KBM-7 (cell line): ENCODE measurements at places on chromosomes 16 and 17.

- peak; percentile 18 for DNase-seq
These were observed 21.9 kb downstream of the PRKAR1A start for GRCh38 chr17:68533887-68534694.

GRCh38 chr16:49467540-49468372, 94.2 kb downstream of the C16orf78 start:
- no peak for DNase-seq

DNA sequence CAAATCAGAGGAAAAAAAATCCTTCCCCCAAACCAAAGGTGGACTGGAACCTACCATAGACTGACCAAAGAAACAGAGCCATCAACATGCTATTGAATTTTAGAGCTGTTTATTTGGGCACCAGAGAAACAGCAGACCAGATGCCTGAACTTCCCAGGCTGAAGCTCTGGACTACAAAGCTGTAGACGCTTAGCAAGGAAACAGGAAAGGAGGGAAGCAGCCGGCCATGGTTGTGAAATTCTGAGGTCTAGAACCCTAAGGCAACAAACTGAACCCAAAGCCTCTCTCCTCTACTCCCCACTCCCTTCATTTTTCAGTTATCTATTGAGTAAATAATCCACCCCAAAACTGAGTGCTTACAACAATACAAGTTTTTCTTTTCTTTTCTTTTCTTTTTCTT, 45.4 kb upstream of the MEIOC start:
- peak; percentile 43 for DNase-seq

- no peak for DNase-seq
These were observed 53.6 kb upstream of the ADORA2B start for GRCh38 chr17:15891318-15891717.

DNA sequence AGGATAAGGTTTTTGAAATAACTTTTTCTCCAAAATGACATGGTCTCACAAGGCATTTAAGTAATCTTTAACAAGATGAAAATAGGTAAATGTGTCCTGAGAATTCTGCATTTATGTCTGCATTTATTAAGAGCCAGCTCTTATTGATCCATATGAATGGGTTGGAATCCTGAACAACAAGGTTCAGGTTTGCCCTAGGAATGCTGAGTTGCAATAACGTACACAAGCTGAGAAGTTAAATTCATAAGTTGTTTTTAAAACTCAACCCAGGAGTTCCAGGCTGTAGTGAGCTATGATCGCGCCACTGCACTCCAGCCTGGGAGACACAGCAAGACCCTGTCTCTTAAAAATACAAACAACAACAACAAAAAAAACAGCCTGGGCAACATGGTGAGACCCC, 28.1 kb downstream of the GLG1 start:
- DNase-seq: no peak

DNA sequence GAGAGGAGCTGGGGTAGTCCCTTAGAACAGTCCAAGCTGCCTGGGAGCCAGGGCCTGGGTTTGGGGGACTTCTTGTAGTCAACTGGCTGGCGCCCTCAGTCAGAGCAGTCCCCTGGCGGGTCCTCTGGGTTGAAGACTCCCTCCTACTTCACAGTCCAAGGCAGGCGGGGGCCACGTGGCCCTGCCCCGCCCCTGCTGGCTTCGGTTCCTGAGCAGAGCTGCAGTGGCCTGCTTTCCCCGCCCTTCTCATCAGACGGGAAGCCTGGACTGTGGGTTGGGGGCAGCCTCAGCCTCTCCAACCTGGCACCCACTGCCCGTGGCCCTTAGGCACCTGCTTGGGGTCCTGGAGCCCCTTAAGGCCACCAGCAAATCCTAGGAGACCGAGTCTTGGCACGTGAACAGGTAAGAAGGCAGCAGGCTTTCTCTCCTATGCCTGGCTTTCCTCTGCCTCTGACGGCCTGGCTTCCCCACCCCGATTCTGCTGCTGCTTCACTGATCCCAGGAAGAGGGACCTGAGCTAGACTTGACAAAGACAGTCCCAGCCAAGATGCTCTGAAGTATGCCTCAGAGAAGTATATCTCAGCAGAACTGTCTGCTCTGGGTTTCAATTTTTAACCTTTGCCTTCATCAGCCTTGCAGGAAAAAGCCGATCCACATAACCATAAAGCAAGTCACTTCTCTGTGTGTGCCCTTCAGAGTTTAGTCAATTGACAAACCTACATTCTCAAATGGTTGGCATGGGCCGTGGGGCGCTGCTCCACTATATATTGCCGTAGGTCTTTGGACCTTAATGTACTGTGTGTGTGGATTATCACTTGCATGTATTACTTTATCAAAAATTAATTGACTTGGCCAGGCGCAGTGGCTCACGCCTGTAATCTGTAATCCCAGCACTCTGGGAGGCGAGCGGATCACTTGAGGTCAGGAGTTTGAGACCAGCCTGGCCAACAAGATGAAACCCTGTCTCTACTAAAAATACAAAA, 56.3 kb downstream of the SF3B3 start:
- DNase-seq: no peak

DNA sequence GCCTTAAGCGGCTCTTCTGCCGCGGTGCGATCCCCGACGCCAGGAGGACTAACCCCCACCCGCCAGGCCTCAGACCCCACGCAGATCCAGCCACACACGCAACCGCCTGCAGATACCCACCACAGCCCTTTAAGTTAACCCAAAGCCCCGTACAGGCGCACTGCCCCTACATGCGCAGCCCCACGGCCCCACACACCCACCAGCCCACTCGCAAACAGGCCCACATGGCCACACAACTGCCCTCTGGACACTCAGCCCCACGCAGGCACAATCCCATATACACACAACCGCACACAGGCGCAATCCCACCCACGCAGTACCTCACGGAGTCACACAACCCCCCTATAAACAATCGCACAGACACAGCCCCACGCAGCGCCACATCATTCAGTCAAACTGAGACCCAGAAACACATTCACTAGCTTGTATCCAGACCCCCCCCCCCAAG, 41.7 kb downstream of the RAI1 start:
- DNase-seq: no peak

- DNase-seq: no peak
These were observed 23.2 kb downstream of the ITGB3 start for GRCh38 chr17:47276868-47277267.

- DNase-seq: no peak
These were observed 23.2 kb downstream of the COIL start for GRCh38 chr17:56937687-56938086.

DNA sequence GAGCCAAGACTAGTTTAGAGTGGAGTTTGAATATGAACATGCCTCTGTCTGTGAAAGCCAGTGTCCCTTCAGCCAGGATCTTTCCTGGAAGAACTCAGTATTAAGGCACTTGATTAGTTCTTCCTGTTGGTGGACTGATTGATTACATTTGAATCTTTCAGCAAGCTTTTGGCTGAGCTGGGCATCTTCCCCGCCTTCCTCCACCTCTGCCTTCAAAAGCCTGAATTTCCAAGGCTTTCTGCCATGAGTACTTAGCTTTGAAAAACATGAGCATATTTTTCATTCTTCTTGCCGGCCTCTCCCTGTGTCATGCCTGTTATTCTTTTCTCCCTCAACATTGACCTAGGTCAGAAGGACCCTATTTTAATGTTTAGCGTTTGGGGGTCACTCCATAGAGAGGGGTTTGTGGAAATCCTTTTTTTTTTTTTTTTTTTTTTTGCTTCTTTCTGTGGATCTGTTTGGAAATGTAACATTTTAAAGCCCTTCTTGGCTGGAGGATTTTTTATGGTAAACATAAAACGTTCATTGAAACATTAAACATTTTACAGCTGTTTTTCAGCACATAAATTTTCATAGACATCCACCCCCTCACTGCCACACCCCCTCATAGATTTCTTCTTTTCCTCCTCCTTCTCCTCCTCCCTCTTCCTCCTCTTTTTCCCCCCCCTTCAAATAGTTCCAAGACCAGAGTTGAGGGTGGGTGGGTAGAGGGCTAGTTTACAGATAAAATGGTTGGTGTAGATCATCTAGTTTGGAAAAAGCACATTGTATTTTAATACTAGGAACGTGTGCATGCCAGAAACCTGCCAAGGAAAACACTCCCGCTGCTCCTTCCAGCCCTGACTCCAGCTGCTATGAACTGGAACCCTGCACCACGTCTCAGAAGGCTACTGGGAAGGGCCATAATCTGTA, 645.9 kb downstream of the WWOX start:
- no peak for DNase-seq

- peak; percentile 56 for DNase-seq
These were observed 935 bp downstream of the USP32 start for GRCh38 chr17:60390925-60391470.

GRCh38 chr17:4843321-4844000, 10.3 kb downstream of the MINK1 start:
- DNase-seq: peak; percentile 21

- DNase-seq: no peak
These were observed 320.5 kb upstream of the TNRC6C start for GRCh38 chr17:77637818-77638575.

DNA sequence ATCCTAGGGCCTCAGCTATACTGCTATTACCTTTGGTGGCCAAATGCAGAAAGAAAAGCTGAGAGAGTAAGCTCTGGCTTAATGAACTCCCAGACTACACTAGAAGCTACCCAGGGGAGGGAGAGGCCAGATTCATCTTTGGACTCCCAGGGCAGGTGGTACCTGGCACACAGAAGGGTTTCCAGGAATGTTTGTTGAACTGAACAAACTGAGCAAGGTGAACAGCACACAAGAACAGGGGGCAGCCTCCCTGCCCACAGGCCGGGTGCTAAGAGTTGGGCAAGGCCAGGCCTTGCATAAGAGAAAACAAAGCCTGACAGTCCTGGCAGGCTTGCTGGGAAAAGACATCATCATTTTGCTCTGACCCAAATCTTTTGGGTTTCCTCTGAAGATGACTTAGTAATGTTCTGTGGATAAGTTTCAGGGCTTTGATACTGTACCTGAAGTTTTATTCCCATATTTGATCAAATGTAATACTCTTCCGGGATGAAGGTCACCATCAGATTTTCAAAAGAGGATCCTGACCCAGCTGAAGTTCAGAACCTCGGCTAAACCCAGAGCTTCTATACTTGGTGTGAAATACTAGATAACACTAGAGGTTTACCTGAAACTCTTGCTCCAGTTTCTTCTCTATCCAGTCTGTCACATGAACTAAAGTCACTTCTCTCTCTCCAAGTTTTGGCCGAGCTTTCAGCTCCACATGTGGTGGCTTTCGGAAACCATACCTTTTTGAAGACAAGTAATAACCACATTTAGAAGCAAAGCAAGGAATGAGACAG, 20.5 kb upstream of the ERN1 start:
- DNase-seq: no peak

DNA sequence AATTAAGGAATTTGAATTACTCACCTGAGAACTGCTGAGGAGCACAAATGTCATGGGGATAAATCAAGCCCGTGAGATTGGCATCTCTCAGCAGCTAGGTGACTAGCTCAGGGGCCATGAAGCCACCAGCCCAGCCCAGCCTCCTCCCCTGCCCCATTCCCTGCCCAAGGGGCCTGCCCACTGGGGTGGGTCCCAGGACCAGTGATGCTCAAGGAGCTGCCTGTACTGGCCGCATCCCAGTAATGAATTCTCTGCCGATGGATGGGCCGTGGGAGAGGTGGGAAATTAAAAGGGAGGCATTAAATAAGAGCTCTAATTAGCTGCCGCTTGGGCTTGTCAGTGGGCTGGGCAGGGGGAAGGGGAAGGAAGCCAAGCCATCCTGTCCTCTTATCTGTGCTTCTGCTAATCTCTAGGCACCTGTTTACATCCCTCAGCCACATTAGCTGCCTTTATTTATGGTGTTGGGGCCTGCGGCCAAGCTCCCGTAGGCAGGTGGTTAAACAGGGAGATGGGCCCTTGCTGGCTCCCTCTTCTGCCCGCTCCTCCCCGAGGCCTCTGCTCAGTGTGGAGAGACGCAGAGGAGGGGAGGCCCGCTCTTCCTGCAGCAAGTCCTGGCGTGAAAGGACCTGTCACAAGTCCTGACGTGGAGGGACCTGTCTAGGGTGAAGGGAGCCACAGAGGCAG, 48.8 kb downstream of the PIPOX start:
- DNase-seq: no peak

GRCh38 chr17:70314096-70314495, 144.8 kb downstream of the KCNJ2 start:
- DNase-seq: no peak

DNA sequence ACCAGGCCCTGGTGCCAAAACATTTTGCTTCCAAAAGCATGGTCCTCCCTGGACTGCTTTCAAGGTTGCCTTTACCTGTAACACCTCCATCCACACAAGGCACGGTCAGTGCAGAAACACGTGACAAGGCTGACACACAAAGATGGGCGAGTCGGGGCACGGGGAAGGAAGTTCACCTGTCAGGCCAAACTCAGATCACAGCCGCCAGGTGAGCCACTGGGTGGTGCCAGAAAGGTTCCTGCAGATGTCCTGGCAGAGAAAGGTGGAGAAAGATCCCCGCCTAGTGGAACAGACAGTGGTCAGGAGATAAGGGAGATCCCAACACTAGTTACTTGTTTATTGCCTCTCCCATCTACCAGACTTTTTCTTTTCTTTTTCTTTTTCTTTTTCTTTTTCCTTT, 155.3 kb downstream of the AIPL1 start:
- DNase-seq: peak; percentile 2

GRCh38 chr17:56602292-56603130, 9.0 kb downstream of the NOG start:
- DNase-seq: no peak

GRCh38 chr16:88976366-88977017, 515 bp downstream of the CBFA2T3 start:
- no peak for DNase-seq

DNA sequence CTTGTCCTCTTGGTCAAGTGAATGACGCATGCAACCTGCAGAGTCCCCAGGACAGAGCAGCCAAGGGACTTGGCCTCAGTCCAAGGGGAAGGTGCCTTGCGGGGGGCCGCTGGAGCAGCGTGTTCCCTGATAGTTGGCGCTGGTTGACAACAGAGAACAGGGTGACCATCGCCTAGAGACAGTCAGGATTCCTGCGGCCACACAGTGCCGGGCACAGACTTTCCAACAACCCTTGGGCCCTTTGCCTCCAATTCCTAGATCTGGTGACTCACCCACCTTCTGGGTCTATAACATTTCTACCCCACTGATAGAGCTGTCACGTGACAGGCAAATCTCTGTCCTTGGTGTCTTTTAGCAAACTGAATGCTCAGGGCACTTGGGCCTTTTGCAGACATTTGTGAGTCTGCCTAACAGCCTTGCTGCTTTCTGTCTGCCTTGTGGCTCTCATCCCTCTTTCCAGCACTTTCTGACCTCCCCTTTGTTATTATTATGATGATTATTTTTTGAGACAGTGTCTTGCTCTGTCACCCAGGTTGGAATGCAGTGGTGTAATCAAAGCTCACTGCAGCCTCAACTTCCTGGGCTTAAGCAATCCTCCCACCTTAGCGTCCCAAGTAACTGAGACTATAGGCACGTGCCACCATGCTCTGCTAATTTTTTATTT, 11.9 kb upstream of the TEDC2 start:
- no peak for DNase-seq
